Bladder microvascular endothelial cell (primary cell): ENCODE measurements at places on chromosomes 3 and 15. TPM values are rescaled to one million over a fixed set of nuclear protein-coding genes. Genes with fewer than 3 reads are reported as not detected.

Gene TMEM207
- total RNA-seq: not detected in 2 replicates

Gene ISL2
- total RNA-seq: under 0.01 and 0.57 TPM in 2 replicates

Gene CFAP20DC
- total RNA-seq: 0.81 and 0.82 TPM in 2 replicates

Gene PAQR5
- total RNA-seq: under 0.01 and 0.06 TPM in 2 replicates

Gene RYK
- 52.6 and 111 TPM in 2 replicates for total RNA-seq

Gene SLC7A14
- 0.16 and 1.3 TPM in 2 replicates for total RNA-seq

Gene ASB14
- not detected in 2 replicates for total RNA-seq

Gene UROC1
- not detected in 2 replicates for total RNA-seq

Gene STAC
- total RNA-seq: 7.4 and 12.5 TPM in 2 replicates

Gene SCN11A
- total RNA-seq: under 0.01 and 0.06 TPM in 2 replicates

Gene PARP14
- total RNA-seq: 93.1 and 159 TPM in 2 replicates

Gene MUC13
- under 0.01 TPM in 1 of 2 replicates, not detected in the other for total RNA-seq

Gene ZIC4
- total RNA-seq: not detected in 2 replicates

Gene SKOR1
- total RNA-seq: under 0.01 TPM in 1 of 2 replicates, not detected in the other

Gene GABRR3
- not detected in 2 replicates for total RNA-seq

Gene CACNA2D2
- total RNA-seq: under 0.01 and 0.06 TPM in 2 replicates

Gene CTXND1
- not detected in 2 replicates for total RNA-seq

Gene PAK2
- 48.6 and 198 TPM in 2 replicates for total RNA-seq
